Activated CD4-positive, alpha-beta memory T cell treated with anti-CD3 and anti-CD28 coated beads, Interleukin-2, amount 10 ng/mL, durations not matched to agents 7 days and 5 days (primary cell): ENCODE measurements at places on chromosomes 5 and 9. TPM values are rescaled to one million over a fixed set of nuclear protein-coding genes. Genes with fewer than 3 reads are reported as not detected.

SAPCD2 gene
- 27.0 TPM for total RNA-seq

ISL1 gene
- total RNA-seq = not detected

SLC34A3 gene
- not detected for total RNA-seq

AGTPBP1 gene
- 41.8 TPM for total RNA-seq

NEURL1B gene
- total RNA-seq = 3.3 TPM

SLC36A2 gene
- total RNA-seq = not detected

C9 gene
- not detected for total RNA-seq
